ENCODE measurements at places on chromosomes 3 and 15.

DNA sequence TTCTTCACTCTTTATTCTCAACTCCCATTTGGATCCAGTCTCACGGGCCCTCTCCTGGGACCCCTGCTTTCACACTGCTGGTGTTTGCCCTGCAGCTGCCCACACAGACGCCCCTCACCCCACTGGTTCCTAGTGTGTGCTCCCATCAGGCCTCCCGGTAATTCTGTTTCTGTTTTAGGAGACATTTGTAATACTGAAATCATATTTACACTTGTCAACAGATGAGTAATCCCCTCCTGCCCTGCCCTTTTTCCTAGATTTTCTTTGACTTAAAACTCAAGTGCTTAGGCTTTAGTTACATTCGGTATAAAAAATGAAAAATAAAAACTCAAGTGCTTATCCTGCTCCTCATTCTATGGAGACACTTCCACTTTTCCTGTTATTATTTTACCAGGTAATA, 18.4 kb upstream of the ABTB1 start:
- no peak for DNase-seq

DNA sequence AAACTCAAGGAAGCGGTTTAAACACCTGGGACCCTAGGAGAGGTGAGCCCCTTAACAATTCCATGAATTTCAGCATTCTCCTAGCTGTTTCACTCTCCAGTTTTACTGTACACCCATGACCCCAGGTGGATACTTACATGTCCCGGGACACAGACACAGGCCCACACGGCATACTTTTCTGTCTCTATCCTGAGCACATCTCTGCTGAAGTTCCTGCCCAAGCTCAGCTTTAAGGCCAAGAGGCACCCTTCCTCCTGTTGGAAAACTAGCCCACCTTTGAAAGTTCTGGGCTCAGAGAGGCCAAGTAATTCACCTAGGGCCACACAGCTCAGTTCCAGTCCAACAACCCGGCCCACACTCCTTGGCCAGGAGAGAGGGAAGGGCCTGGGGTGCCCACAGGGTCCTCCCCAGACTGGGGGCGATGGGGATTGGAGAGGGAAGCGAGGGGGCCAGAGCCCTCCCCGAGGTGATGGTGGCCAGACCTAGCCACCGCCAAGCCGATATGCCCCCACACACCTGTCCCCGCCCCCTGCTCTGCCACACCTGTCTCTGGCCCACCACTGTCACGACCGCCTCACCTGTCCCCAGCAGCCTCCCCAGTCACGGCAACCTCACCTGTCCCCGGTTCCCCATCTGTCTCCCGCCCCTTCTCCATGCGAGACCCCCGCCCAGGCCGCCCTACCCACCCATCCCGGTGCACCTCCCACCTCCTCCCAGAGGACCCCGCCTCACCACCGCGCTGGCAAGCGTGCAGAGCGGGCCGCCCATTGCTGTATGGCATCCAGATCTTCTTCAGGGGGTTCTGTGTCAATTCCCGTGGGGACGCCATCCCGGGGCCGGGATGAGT, 431 bp downstream of the PFKFB4 start:
- DNase-seq: no peak

DNA sequence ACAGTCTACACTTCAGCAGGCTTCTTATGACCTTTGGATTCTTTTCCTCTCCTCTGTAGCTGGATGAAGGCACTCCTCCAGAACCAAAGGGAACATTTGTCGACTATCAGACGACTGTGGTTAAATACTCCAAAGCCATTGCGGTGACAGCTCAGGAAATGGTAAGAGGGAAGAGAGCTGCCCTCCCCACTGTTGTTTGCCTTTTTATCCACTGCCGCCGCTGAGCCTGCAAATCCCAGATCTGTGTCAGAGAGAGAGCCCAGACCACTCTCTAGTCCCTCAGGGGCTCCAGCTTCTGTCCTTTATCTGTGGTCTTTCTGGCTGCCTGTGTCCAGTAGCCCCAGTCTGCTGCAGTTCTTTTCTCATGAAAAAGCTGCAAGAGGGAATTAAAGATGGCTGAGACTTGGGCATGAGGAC, 261.5 kb upstream of the TPM1 start:
- DNase-seq: no peak

GRCh38 chr15:57758560-57758959, 52.0 kb downstream of the POLR2M start:
- no peak for DNase-seq

- no peak for DNase-seq
These were observed 54.5 kb downstream of the ZMAT3 start for GRCh38 chr3:179016979-179017670.

GRCh38 chr3:80870476-80871041, 890.9 kb downstream of the GBE1 start:
- DNase-seq: no peak
